ENCODE measurements at places on chromosomes 1 and 21.

DNA sequence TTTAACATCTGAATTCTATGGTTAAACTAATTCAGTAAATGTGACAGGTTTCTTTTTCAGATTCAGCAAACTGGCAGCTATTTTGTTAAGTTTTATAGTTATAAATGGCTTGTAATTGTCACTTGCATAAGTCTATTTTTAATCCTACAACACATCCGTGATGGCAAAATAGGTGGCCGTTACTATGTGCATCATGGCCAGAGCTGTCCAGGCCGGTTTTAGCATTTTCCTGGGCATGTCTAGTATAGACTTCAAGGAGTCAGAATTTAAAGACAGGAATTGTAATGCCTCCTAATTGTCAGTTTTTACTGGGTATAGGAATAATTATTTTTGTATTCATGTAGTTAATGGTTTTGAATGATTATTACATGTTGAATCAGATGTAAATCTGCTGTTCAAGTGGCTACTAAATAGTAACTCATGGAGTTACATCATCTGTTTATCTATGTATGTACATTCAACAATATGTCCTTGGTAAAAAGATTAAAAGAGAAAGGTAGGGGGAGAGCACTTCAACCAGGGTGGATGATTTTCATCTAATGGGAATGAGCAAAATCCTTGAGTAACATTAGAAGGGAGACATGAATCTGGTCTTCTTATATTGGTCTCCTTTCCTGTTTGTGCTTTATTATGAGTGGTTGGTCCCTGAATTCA is 3.2 kb upstream of the B3GALT2 start:
- no peak for DNase-seq

GRCh38 chr1:29236712-29237128 is 398 bp downstream of the PTPRU start:
- no peak for DNase-seq

GRCh38 chr1:18568489-18568888 is 62.2 kb upstream of the PAX7 start:
- no peak for DNase-seq

- no peak for DNase-seq
Observed at GRCh38 chr1:100893718-100894117, 924 bp downstream of the EXTL2 start.

- peak; percentile 55 for DNase-seq
Observed at GRCh38 chr1:39788758-39789570, at the start of gene BMP8B. BMP8B (minus strand) TSS chr1:39788865; CDS start chr1:39788485, 380 bp downstream.

DNA sequence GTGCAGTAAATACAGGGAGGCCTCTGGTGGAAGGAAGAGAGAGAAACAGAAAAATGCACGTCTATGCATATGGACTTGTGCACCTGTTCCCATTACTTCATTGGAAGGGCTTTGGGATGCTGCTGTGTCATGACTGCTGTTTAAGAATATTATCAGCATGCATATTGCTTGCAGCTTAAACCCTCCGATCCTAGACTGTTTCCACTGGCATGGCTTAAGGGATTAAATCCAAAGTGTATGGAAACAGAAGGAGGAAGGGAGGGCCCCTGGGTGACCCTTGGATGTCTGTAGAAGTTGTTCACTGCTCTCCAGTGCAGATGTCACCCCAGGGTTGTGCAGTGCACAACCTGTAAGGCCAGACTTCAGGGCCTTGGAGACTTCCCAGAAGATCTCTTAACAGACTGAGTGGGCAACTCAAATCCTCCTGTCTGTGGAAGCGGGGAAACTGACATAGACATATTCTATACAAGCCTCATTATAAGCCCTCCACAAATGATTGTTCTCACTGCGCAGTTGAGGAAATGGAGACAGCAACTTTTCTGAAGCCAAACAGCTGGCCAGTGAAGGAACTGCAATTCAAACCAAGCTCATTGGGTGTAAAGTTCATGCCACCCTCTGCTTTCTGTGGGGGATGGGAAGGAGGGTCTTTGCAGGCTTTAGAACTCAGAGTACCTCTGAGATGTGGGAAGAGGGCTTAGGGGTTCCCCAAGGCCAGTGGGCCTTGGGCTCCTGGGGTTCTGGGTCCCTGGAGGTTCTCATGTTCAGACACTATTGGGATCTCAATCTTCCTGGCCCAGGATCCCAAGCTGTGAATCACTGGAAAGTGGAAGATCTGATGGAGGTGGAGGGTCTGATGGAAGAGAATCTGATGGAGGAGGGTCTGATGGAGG is 73.8 kb downstream of the UMODL1 start:
- no peak for DNase-seq

DNA sequence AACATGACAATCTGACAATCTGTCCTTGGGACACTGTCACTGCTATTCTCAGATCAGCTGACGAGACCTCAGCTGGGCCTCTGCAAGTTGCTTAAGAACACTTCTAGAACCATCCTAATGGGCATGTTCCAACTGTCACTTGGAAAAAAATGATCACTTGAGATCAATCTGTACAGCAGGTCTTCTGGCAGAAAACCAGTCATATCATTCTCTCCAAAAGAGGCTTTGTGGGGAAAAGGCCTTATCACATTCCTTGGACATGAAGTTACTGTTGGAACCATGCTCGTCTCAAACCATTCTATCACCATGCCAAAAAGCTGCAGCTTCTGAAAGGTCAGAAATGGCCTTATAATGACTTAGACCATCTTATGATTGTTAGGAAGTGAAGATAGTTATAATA is 744.2 kb downstream of the USP25 start:
- DNase-seq = no peak

DNA sequence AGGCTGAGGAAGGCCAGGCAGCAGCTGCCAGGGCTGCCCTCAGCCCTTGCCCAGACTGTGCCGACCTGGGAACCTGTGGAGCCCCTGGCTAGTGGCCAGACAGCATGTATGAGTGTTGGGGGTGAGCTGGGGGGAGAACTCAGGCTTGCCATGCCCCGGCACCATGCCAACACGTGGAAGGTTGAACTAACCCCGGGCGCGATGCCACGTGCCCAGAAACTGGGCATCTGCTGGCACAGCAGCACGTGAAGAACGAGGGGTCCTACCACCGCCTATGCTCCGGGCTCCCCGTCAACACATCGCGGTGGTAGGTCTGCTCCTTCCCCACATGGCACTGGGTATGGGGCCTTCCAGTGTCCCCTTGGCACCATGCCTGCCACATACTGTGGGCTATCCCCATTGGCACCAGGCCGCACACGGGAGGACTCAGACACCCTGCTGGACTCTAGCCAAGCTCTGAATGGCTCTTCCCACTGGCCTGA is 68.7 kb downstream of the CASZ1 start:
- DNase-seq = no peak

GRCh38 chr1:151106894-151107293 is 36.3 kb downstream of the GABPB2 start:
- DNase-seq = no peak

DNA sequence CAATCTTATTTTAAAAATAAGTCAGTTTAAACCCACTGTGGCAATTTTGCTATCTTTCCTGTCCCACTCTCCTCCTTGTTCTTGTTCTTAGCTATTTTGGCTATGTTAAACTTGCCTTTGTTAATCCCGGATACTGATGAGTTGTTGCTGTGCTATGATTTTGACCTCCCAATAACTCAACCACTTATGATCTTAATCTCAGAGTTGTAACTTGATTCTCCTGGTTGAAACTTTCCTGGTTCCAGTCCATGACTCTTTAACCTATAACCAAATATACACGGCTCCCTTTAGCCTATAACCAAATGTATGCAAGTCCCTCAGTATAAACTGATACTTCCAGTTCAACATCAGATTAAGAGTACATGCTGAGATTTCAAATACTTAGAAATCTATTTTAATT is 15.6 kb upstream of the ACADM start:
- no peak for DNase-seq

DNA sequence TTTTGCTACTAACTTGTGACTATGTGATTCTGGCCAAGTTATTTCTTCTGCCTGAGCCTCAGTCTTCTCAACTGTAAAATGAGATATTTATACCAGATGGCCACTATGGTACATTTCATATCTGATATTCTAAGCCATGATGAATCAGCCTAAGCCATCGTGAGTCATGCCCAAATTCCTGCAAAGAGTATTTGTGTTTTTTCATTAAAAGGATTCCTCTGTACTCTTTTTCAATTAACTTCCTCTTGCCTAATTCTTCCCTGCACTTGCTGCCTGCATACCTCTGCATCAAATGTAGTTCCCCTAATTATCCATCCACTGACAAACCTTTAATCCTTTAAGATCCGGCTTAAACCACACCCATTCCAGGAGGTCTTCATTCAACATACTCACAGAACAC is 575.1 kb upstream of the BEND5 start:
- DNase-seq = no peak

GRCh38 chr1:217078078-217078690 is 355.0 kb upstream of the ESRRG start:
- DNase-seq = no peak

GRCh38 chr1:40036574-40036973 is 4.0 kb upstream of the CAP1 start:
- peak; percentile 87 for DNase-seq

DNA sequence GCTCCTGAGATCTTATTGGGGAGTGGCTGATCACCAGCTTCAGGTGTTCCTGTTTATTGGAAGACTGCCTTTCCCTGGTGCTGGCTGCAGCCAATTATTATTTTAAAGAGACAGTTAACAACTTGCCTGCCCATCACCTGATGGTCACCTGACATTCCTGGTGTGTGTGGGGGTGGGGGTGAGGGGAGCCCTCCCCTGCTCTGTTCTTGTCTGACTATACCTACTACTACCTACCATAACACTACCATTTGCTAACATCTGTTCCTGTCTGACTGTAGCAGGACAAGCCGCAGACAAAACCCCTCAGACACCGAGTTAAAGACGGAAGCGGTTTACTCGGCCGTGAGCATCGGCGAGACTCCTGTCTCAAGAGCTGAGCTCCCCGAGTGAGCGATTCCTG is 54.9 kb upstream of the NBPF3 start:
- no peak for DNase-seq

- DNase-seq = no peak
Observed at GRCh38 chr1:16013220-16013907, 4.5 kb downstream of the HSPB7 start.

GRCh38 chr1:228784181-228784580 is 48.9 kb downstream of the RHOU start:
- DNase-seq = no peak

- no peak for DNase-seq
Observed at GRCh38 chr1:78673120-78673519, 23.5 kb downstream of the IFI44 start.

GRCh38 chr1:30514137-30514654 is 209.2 kb downstream of the MATN1 start:
- DNase-seq = no peak

- DNase-seq = no peak
Observed at GRCh38 chr1:166368030-166368429, 201.2 kb upstream of the FAM78B start.

- DNase-seq = no peak
Observed at GRCh38 chr1:185562461-185563359, 171.5 kb upstream of the HMCN1 start.

GRCh38 chr1:207024202-207025145 is 8.1 kb downstream of the C1orf116 start:
- peak; percentile 98 for DNase-seq

GRCh38 chr1:19622204-19622603 is 21.9 kb upstream of the NBL1 start:
- no peak for DNase-seq
